Stimulated activated CD8-positive, alpha-beta memory T cell treated with anti-CD3 and anti-CD28 coated beads, Interleukin-7, amount 100 ng/mL, for 1 hour (primary cell): ENCODE measurements at places on chromosomes 5 and 9.

DNA sequence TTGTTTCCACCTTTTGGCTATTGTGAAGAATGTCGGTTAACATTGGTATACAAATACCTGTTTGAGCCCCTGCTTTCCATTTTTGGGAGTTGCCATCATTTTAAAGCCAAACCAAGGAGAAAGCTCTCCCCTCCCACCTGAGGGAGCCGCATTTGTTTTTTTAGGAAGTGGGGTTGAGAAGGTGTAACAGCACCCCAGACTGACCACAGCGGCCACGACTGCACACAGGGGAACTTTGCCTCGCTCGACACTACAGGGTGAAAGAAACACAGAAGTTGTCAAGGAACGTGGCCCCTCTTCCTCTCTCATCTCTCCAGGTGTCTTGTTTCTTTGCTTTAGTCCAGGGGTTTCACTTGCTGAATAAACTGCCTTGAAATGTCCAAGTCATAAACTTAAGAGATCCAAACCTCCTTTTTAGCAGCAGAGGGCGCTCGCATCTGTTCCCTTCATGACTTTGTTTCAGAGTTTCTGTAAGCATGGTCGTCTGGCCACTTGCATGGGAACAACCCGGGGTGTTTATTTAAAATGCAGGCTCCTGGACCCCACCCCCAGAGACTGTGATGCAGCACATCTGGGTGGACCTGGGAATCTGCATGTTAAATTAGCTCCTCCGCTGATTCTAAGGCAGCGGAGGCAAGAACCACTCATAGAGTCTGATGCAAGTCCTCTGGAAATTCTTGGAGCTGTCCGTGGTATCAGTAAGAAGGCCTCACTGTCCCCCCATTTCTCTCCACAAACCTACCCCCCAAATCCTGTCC, 2.1 kb upstream of the TTLL11 start:
- DNase-seq = no peak

GRCh38 chr5:21236971-21237427, 1249.0 kb upstream of the CDH18 start:
- DNase-seq = no peak

DNA sequence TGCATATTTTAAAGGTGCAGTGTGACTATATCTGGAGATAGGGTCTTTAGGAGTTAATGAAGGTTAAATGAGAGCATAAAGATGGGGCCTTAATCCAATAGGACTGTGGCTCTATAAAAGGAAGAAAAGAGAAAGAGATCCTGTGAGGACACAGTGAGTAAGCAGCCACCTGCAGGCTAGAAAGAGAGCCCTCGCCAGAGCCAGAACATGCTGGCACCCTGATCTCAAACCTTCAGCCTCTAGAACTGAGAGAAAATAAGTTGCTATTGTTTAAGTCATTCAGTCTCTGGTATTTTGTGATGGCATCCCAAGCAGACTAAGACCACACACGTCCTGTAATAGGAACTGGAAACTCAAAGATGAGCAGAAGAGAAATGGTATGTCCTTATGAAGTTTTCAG, 41.0 kb downstream of the RNF180 start:
- DNase-seq = no peak

DNA sequence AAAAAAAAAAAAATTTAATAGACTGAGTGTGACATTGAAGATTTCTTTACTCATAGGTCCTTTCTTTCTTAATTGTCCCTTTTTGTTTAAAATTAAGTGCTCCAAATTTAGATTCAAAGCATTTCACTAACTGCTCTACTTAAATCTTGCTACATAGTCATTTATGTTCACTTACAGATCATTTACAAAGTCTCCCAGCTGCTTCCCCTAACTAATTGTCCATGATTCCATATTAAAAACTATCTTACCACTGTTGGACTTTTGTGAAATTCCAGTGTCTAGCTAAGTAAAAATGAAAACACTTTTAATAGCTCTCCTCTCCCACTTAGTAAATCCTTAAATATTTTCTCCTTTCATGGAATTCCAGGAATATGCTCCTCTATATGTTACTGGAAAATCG, 850.5 kb downstream of the NR2F1-AS1 start:
- DNase-seq = no peak

- no peak for DNase-seq
Measured at GRCh38 chr5:16160706-16161105, 18.9 kb downstream of the MARCHF11 start.

DNA sequence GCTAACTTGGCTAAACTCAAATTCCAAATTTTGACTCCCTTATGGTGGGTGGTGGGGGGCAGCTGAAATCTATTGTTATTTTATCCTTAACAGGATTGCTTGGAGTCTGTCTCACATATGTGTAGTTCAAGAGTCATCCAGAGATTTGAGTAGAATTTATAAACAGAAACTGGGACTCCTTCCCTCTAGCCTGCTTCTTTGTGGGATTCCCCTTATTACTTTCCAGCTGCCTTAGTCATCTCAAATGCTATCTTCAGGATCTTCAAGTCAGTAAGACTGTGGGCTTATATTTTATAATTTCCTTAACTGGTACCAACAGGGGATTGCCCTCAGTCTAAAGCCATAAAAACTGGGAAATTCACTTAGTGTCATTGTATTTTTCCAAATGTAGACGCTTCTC, 55.5 kb downstream of the NNT start:
- DNase-seq = no peak

GRCh38 chr5:98930972-98931762, 2.4 kb upstream of the CHD1 start:
- DNase-seq = no peak

GRCh38 chr5:131272307-131272706, 8.5 kb downstream of the CDC42SE2 start:
- DNase-seq = no peak

DNA sequence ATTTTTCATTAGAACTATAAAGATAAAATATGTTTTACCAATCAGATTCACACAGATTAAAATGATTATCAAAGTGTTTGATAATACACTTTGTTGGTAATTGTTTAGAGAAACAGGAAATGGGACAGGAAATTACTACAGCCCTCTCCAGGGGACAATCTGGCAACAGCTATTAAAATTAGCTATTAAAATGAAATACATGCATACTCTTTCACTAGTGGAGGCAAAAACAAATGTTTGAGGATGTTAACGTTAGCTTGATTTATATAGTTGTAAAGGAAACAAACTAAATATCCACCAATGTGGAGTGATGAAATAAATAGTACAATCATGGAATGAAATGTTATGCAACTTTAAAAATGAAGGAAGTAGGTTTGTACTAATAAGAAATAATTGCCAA, 53.7 kb downstream of the TARS1 start:
- DNase-seq = no peak

DNA sequence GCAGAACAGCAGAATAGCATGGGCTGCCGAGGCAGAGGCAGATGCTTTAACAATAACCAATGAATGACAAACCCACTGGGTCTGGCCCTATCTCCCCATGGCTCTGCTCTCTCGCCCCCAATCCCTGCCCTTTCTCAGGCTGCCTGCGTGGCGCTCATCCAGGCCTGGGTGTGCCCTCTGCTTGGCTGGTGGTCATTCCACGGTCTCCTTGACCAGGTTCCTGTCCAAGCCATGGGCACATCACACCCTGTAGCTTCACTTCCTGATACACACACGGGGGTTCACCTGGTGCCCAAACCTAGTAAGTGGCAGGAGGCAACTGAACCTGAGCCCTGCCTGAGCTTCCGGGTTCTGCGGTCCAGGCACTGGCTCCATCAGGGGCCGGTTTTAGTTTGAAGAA, 87.6 kb downstream of the DAP start:
- DNase-seq = no peak

- no peak for DNase-seq
Measured at GRCh38 chr5:140245341-140245740, 57.6 kb downstream of the PFDN1 start.

GRCh38 chr9:4117835-4118610, 181.8 kb downstream of the GLIS3 start:
- no peak for DNase-seq

DNA sequence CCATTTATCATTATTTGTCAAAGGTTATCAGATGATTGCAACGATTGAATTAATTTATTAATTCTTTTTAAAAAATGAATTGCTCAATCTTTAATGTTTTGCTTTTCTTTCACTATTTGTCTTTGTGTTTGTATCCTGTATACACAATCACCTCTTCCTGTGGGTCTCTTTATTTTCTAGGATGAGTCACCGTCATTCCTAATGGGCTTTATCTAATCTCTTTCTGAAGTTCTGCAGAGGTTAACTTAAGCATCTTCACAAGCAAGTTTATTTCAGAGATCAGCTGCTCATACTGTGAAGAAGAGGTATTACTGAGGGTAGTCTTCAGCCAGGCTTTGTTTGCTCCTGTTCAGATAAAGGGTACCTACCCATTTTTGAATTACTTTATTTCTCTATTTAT, 323.9 kb downstream of the NNT start:
- DNase-seq = no peak

DNA sequence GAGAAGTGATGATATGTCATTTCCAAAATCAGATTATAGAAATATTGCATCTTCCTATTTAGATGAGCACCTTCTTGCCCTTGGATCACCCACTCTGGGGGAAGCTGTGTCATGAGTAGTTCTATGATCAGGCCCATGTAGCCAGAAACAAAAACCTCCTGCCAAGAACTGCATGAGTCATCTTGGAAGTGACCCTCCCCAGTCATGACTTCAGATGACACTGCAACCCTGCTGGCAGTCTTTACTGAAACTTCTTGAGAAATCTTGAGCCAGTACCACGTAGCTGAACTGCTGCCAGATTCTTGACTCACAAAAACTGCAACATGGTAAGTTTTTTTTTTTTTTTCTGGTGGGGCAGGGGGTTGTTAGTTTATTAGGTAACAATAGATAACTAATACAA, 439.6 kb upstream of the PTGER4 start:
- no peak for DNase-seq

DNA sequence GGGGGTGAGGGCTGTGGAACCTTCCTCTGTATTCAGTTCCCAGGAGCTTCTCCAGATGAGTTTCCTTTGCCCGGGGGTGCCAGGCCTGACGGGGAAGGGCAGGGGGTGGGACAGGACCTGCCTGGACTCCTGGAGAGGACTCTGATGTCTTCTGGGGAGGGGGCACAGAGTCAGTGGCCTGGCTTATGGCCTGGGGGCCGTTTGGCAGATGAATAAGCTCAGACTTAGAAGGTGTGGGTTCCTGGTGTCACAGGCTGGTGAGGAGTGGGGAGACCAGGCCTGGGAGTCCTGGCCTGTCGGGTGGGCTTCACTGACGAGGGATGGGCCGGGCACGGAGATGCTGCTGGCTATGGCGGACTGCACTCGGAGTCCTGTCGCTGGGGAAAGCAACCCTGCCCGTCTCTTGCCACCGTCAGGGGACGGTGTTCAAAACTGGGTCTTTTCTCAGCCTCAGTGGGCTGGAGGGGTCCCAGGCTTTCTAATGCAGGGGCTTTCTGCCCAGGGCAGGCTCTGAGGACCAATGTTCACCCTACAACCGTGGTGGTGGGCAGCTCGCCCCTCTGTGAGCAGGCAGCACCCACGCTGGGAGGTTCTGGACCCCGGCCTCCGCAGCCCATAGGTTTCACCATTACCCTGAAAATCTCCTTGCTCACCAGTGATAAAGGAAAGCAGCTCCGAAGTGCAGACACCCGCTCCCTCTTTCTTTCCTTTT, 16.2 kb downstream of the COL5A1 start:
- no peak for DNase-seq

- DNase-seq = no peak
Measured at GRCh38 chr5:57774439-57774838, 291.8 kb upstream of the ACTBL2 start.

- no peak for DNase-seq
Measured at GRCh38 chr9:98495530-98495929, 213.2 kb downstream of the GABBR2 start.

DNA sequence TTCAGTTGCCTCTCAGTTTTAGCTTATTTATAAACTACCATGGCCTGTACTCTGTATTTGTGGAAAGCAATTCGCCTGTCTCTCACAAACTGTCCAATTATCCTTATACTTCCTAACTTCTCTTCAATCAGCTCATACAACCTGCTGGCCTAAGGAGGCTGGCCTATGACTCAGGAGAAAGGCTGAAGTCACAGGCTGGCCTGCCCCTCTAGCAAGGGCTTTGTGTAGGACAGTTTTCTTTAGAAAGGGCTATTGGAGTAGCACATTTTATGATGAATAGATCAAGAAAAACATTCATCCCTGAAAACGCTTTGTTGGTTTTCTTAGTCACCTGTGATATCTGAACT, 988.7 kb upstream of the ARRDC3 start:
- DNase-seq = no peak

GRCh38 chr9:120894321-120895148, 17.5 kb upstream of the PHF19 start:
- no peak for DNase-seq

DNA sequence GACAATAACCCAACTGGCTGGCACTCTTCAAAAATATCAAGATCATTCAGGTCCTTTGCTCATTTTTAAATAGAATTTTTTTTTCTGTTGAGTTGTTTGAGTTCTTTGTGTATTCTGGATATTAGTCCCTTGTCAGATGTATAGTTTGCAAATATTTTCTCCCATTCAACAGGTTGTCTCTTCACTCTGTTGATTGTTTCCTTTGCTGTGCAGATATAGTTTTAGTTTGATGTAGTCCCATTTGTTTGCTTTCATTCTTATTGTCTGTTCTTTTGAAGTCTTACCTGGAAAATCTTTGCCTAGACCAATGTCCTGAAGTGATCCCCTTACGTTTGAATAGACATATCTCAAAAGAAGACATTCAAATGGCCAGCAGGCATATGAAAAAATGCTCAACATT, 22.8 kb downstream of the PTTG1 start:
- DNase-seq = no peak

DNA sequence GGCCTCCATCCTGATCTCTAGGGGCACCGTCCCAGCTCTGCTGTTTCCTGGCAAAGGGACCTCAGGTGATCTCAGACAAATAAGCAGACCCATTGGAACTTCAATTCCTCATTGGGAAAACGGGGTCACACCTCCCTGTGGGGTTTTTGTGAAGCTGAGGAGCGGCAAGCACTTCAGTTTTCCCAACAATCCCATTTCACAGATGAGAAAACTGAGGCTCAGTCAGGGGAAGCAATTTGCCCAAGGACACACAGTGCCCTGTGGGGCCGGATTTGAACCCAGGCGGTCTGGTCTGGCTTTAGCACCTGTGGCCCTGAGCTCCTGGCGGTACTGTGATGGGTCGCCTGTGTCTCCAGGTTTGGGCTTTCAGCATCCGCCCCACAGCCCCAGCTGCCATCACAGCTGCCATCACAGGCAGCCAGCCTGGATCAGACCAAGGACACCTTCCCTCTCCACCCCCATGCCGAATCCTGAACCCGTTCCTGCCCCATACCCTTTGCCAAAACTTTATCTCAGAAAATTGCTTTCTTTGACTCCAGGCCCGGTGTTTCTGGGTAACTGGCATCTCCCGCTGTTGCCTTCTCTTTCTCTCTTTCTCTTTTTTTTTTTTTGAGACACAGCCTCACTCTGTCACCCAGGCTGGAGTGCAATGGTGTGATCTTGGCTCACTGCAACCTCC, 26.4 kb downstream of the NCS1 start:
- DNase-seq = no peak

- DNase-seq = no peak
Measured at GRCh38 chr5:73825736-73826135, 199.7 kb downstream of the ARHGEF28 start.

GRCh38 chr9:72200452-72200851, 51.2 kb downstream of the GDA start:
- no peak for DNase-seq

- no peak for DNase-seq
Measured at GRCh38 chr9:34025062-34025461, 23.6 kb downstream of the UBAP2 start.
